ENCODE measurements at places on chromosomes 1 and 21. TPM values are rescaled to one million over a fixed set of nuclear protein-coding genes. Genes with fewer than 3 reads are reported as not detected.
A peak's percentile ranks its signal among the peaks of the same experiment; 100 is the strongest.

FCRL5 gene
- total RNA-seq, result 3.2 TPM

LCE1E gene
- total RNA-seq, result not detected

ATP1A4 gene
- total RNA-seq, result not detected

KLHDC7A gene
- not detected for total RNA-seq

SPATA1 gene
- 1.2 TPM for total RNA-seq

CD48 gene
- total RNA-seq, result 387 TPM

C1QTNF12 gene
- 0.91 TPM for total RNA-seq

OLFML2B gene
- total RNA-seq, result not detected

SYPL2 gene
- total RNA-seq, result not detected

SH2D1B gene
- total RNA-seq, result 0.13 TPM

CSMD2 gene
- total RNA-seq, result not detected

DNA sequence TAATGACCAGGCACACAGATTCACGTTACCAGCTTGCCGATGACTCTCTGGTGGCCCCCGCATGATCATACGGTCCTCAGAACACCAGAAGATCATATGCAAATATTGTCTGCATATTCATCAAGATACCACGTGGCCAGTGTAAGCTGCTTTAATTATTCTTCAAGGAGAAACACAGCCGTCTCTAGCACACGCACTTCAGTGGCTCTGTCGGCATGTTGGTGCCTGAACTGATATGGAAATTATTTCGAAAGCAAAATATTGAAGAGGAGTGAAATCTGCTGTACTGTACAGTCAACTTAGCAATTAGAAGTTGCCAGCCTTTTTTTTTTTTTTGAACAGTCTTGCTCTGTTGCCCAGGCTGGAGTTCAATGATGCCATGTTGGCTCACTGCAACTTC is 5.9 kb upstream of the KIF26B start:
- H3K27me3 ChIP-seq, result peaks cover 53% of the 10 kb centered on the region
- no peaks in the 10 kb centered on the region for H3K36me3 ChIP-seq
- H3K4me3 ChIP-seq, result no peak overlapping the region

GRCh38 chr1:19703280-19703679 is 38.6 kb downstream of the HTR6 start:
- no peak for DNase-seq
- H3K36me3 ChIP-seq, result no peaks in the 10 kb centered on the region
- no peaks in the 10 kb centered on the region for H3K27me3 ChIP-seq
- no peak overlapping the region for H3K4me3 ChIP-seq
- no peak overlapping the region for H3K27ac ChIP-seq
- no peaks in the 10 kb centered on the region for H3K4me1 ChIP-seq

DNA sequence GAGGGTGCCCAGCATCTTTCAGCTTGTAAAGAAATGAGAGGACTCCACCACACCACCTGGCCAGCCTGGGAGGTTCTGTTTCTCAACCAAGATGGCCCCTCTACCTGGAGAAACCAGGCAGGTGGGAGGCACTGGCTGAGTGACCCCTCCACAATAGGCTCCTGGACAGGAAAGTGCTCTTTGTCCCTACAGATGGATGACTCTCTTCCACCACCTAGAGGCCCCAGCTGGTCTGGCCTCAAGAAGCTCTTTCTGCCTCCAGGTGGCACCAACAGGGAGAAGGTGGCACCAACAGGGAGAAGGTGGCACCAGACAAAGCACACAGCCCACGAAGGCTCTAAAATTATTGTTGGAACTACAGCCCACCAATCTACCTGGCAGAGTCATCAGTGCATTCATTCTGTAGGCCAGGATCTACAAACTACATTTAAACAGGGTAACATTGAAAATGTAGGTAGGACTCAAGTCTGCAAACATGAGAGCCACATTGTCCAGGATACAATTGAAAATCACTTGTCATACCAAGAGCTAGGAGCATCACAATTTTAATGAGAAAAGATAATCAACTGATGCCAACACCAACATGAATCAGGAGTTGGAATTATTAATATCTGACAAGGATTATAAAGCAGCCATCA is 14.4 kb downstream of the TMPRSS3 start:
- peaks cover 3% of the 10 kb centered on the region for H3K36me3 ChIP-seq
- no peaks in the 10 kb centered on the region for H3K27me3 ChIP-seq
- peaks cover 2% of the 10 kb centered on the region for H3K4me1 ChIP-seq
- H3K27ac ChIP-seq, result no peak overlapping the region
- no peak overlapping the region for H3K4me3 ChIP-seq

DNA sequence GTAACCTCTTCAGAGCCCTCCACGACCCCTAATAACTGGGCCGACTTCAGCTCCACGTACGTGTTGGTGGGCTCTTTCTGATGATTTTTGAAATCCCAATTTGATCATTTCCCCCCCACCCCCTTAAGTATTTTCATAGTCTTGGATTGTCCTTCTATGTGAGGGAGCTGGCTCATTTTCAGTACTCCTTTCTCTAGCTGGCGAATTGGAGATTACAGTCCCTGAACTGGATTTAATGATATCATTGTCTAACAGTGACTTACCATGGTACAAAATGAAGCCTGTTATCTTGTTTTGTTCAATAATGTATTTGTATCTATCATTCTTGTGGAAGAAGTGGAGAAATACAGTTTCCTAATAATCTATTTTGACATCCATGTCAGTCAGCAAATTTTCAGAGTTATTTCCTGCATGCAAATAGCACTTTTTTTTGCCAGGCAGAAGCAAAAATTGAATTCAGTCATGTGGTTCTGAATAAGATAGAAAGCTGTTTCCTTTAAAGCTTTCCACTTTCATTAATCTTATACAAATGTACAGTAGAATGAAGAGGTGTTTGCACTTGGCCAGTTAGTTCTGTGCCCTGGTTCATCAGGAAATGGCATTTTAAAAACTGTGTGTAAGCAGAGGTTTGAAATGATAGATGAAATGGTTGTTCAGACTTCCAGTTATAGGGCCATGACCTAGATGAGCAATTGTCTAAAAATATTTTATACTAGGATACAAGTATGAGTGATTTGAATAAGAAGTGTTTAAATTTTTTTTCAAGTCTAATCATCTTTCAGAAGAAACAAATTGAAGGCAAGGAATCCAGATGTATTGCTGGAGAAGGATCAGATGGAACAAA is 104.2 kb downstream of the ATP5PO start:
- no peaks in the 10 kb centered on the region for H3K4me1 ChIP-seq
- no peak overlapping the region for H3K27ac ChIP-seq
- peaks cover 1% of the 10 kb centered on the region for H3K36me3 ChIP-seq
- no peak for DNase-seq

GRCh38 chr1:107140703-107141490 is at the start of gene NTNG1:
NTNG1 (plus strand) TSS chr1:107141039.
- peak within 1 kb of the TSS; percentile 90 for H3K4me3 ChIP-seq
- no peak for DNase-seq
- H3K4me1 ChIP-seq, result peaks cover 16% of the 10 kb centered on the region
- H3K27ac ChIP-seq, result peak within 1 kb of the TSS; percentile 14
- H3K36me3 ChIP-seq, result peaks cover 2% of the 10 kb centered on the region

DNA sequence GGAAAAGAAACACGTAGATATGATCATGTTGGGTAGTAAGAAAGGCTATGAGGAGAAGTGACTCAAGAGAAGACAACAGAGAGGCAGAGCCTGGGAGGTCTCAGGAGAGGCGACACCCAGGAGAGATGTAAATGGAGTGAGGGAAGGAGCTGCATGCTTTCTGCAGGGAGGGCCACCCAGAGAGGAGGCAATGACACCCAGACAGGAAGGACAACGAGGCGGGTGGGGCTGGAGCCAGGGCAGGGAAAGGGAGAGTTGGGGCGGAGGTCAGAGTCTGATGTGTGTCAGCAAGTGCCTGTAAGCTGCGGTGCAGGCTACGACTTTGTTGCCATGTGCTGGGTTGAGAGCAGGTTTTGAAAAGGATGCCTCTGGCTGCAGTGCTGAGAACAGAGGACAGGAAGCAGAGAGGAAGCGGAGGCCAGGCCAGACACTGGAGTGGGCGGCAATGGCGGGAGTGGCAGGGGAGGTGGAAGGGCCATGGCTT is 31.3 kb downstream of the SLC1A7 start:
- H3K27ac ChIP-seq, result no peak overlapping the region
- H3K27me3 ChIP-seq, result peaks cover 37% of the 10 kb centered on the region
- peaks cover 18% of the 10 kb centered on the region for H3K4me1 ChIP-seq
- no peak overlapping the region for H3K4me3 ChIP-seq
- peaks cover 3% of the 10 kb centered on the region for H3K36me3 ChIP-seq
- DNase-seq, result no peak

- no peak for DNase-seq
- peaks cover 12% of the 10 kb centered on the region for H3K36me3 ChIP-seq
- H3K27me3 ChIP-seq, result peaks cover 69% of the 10 kb centered on the region
Observed at GRCh38 chr1:31715087-31715872, 11.5 kb upstream of the COL16A1 start.

- no peaks in the 10 kb centered on the region for H3K27me3 ChIP-seq
- H3K4me1 ChIP-seq, result no peaks in the 10 kb centered on the region
- no peak overlapping the region for H3K4me3 ChIP-seq
- DNase-seq, result no peak
- H3K27ac ChIP-seq, result no peak overlapping the region
- H3K36me3 ChIP-seq, result no peaks in the 10 kb centered on the region
Observed at GRCh38 chr1:82466416-82466815, 665.7 kb downstream of the ADGRL2 start.

GRCh38 chr1:116433275-116434257 is 60.5 kb downstream of the ATP1A1 start:
- peaks cover 8% of the 10 kb centered on the region for H3K27me3 ChIP-seq
- H3K27ac ChIP-seq, result no peak overlapping the region
- H3K4me1 ChIP-seq, result no peaks in the 10 kb centered on the region

DNA sequence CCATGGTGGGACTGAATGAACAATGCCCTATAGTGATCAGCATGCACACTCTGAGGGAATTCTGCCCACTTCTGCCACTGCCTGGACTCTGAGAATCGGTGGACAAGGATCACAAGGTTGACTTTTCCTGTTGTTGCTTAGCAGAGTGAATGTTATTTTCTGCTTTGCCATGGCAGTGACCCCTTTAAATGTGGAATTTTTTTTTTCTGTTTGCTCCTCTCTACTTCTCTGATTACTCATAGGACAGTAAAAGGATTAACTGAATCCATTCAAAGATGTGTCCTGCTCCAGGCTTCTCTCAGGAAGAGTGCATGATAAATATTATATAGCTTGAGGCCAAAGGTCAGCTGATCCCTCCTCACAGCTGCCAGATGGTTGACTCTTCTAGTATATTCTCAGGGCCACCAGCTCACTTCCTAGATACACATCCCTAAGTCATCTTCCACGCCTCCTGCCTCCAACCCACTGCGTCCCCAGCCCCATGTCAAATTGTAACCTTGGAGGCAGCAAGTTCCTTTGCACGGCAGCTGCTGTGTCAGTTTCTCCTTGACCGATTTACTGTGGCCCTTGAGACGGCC is 74.0 kb upstream of the RALGPS2 start:
- H3K27ac ChIP-seq, result no peak overlapping the region
- H3K36me3 ChIP-seq, result no peaks in the 10 kb centered on the region
- H3K27me3 ChIP-seq, result peaks cover 30% of the 10 kb centered on the region
- no peak for DNase-seq
- no peak overlapping the region for H3K4me3 ChIP-seq

DNA sequence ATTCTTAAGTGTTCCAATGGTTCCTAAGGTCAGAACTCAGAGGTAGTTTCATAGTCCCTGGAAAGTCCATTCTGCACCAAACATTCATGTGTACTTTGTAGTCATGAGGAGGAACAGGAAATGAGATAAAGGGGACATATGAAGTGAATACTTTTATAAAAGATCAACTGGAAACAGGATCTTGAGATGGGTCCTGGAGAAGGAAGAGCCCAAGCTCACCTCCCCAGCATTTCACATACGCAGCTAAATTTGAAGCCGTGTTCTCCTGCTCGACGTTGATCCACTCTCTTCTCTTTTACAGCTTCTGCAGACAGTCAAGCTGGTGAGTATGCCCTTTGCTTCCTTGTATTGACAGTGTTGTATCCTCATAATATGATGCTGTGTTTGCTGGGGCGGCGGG is 429 bp downstream of the FCGR2A start:
- H3K27ac ChIP-seq, result no peak overlapping the region
- no peak for DNase-seq
- H3K36me3 ChIP-seq, result no peaks in the 10 kb centered on the region
- H3K27me3 ChIP-seq, result peaks cover 52% of the 10 kb centered on the region

- H3K36me3 ChIP-seq, result no peaks in the 10 kb centered on the region
- H3K4me3 ChIP-seq, result peak overlapping the region; percentile 94
- no peaks in the 10 kb centered on the region for H3K27me3 ChIP-seq
Observed at GRCh38 chr1:246506367-246506673, 759 bp downstream of the SMYD3 start.

GRCh38 chr1:208054911-208055379 is 144.0 kb upstream of the CD34 start:
- H3K27me3 ChIP-seq, result peaks cover 79% of the 10 kb centered on the region
- H3K4me3 ChIP-seq, result no peak overlapping the region
- no peak overlapping the region for H3K27ac ChIP-seq
- peaks cover 6% of the 10 kb centered on the region for H3K4me1 ChIP-seq

- no peak overlapping the region for H3K27ac ChIP-seq
- H3K27me3 ChIP-seq, result peaks cover 29% of the 10 kb centered on the region
- H3K4me1 ChIP-seq, result peaks cover 4% of the 10 kb centered on the region
- DNase-seq, result no peak
- no peak overlapping the region for H3K4me3 ChIP-seq
Observed at GRCh38 chr21:39616211-39616772, 3.6 kb downstream of the B3GALT5 start.

DNA sequence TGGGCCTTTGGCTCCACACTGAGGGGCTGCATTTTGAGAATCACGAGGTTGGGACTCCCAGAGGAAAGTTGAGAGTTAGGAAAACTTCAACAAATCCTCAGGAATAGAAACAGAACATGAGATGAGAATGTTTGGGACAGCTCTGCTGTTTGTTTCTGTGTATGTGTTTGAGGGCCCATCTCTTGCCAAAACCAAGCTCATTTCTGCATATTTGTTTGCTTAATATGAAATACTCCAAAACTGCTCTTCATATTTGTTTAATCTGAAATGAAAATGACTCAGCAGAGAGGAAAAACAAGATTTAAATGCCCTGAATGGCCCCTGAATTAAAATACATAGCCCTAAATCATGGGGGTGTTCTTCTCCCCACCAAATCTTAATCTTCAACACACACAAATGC is 78.1 kb downstream of the DDR2 start:
- no peak overlapping the region for H3K27ac ChIP-seq
- no peak overlapping the region for H3K4me3 ChIP-seq
- H3K36me3 ChIP-seq, result no peaks in the 10 kb centered on the region
- H3K27me3 ChIP-seq, result peaks cover 9% of the 10 kb centered on the region

GRCh38 chr1:99601709-99602403 is 44.1 kb upstream of the PALMD start:
- peaks cover 8% of the 10 kb centered on the region for H3K27me3 ChIP-seq
- no peak overlapping the region for H3K27ac ChIP-seq

DNA sequence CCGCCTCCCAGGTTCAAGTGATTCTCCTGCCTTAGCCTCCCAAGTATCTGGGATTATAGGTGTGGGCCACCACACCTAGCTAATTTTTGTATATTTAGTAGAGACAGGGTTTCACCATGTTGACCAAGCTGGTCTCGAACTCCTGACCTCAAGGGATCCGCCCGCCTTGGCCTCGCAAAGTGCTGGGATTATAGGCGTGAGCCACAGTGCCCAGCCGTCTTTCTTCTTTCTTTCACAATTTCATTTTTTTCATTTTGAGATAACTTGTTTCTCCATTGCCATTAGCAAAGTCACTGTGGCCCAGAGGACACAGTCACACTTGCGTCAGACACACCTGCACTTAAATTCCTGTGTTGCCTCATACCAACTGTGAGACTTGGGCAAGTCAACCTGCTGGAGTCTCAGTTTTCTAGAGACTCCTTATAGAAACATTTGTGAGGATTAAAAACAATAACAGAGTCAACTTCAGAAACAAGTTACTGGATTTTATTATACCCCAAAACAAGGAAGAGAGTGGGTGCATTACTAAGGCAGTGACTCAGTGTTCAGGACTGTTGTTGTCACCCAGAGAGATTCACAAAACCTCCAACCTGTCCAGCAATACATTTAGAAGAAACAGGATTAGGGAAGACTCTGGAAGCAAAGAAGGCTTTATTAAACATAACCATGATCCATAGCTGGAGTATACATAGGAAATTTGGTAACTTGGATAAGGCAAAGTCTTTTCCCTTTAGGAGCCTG is 2.6 kb downstream of the TEDDM1 start:
- no peak overlapping the region for H3K27ac ChIP-seq
- no peak for DNase-seq
- H3K36me3 ChIP-seq, result peaks cover 3% of the 10 kb centered on the region
- H3K4me3 ChIP-seq, result no peak overlapping the region

Measured in T-helper 17 cell (primary cell).